ENCODE measurements at places on chromosomes 6 and 20. TPM values are rescaled to one million over a fixed set of nuclear protein-coding genes. Genes with fewer than 3 reads are reported as not detected.

ADGRF4 gene
- not detected for total RNA-seq

FBXO30 gene
- 13.4 TPM for total RNA-seq

SMIM26 gene
- total RNA-seq, result 172 TPM

AHCY gene
- total RNA-seq, result 194 TPM

MATN4 gene
- total RNA-seq, result not detected

UST gene
- 8.9 TPM for total RNA-seq

PERP gene
- 45.8 TPM for total RNA-seq

NHLRC1 gene
- total RNA-seq, result 1.0 TPM

MUC21 gene
- not detected for total RNA-seq

SPTLC3 gene
- 2.1 TPM for total RNA-seq
